ENCODE measurements at places on chromosomes 6 and 20.

DNA sequence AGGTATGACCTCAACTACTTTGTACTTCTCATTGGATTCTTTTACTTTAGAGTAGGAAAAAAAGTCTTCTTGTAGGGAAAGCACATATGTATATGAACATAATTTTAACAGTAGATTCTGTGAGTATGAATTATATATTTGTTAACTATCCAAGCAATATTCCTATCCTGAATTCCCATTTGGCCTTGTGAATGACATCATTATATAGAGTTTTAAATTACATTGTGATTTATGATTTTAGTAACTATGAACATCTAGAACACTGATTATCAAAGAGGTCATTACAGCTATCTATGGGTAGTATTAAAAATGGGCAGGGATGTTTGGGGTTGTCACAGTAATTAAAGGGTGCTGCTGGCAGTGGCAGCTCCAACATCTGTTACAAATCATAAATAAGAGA is 163.9 kb upstream of the TFAP2D start:
- DNase-seq: no peak

- no peak for DNase-seq
Measured at GRCh38 chr6:157268835-157269234, 54.5 kb downstream of the TMEM242 start.

DNA sequence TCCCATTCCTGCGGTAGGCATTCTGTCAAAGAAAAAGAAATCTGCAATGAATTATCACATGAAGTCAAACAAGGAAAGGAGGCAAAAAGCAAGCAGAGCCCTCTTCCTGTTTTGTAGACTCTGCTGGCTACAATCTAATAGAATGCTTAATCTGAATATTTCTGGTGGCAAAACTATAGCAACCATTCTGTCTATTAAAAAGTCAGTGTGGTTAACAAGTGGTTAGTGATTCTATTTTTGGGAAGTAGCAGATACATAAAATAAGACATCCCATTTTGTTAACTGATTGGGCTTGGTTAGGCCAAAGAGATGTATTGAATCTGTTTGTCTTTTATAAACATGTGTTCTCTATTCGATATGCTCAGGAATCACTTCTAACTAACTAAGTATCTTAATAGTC is 442.3 kb downstream of the CDC5L start:
- DNase-seq: no peak

- DNase-seq: no peak
Measured at GRCh38 chr20:11838076-11838636, 79.5 kb upstream of the BTBD3 start.

GRCh38 chr20:9498322-9498721 is 16.1 kb upstream of the LAMP5 start:
- DNase-seq: no peak
